Thymus (tissue), 14 donors: ENCODE measurements at places on chromosomes 1 and 21.

DNA sequence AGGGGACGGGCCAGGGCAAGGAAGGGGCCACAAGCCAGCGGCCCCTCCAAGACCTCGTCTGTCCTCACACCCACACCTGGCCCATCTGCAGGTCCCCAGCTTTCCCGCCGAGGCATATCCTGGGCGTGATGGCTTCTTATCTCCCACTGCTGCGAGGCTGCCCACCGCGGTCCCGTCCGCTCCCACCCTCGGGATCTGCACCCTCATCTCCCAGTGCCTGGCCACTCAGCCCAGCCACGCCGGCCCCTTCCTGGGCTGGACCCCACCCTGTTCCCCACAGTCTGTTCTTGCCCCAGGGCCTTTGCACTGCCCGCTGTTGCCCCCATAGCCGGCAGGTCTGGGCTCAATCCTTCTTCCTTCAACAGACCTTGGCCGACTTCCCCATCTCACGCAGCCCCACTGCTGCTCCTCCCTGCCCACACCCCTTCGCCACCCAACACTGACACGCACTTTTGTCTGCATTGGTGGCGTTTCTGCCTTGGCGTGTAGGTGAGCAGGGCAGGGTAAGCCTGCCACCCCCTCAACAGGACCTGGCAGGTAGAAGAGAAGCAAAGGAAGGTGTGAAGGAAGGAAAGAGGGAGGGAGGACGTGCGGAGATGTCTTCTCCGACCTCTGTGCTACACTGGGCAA is 4.4 kb upstream of the TTC34 start:
- no peak for DNase-seq
- no peaks in the 10 kb centered on the region for H3K4me1 ChIP-seq
- H3K27ac ChIP-seq = no peak overlapping the region
- H3K27me3 ChIP-seq = no peaks in the 10 kb centered on the region
- no peak overlapping the region for H3K4me3 ChIP-seq

- H3K36me3 ChIP-seq = peaks cover 5% of the 10 kb centered on the region
- no peak overlapping the region for H3K4me3 ChIP-seq
These were observed 20.5 kb downstream of the CD84 start for GRCh38 chr1:160558660-160559380.

DNA sequence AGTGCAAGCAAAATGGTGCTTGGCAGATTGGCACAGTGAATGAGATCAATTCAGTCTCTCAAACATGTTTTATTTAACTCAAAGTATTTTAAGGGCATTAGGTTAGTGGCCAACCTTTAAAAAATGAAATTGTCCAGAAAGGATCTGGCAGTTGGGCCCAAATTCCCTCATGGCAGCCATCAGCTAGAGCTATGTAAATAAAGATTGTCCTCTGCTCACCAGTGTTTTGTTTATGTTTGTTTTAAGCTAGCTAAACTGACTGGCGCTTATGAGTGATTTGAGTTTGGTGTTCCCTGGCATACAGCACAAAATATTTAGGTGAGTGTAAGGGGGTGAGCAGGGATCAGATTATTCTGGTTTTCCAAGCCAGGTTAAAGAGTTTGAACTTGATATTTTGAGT is 18.1 kb downstream of the HDAC1 start:
- DNase-seq = no peak
- H3K27ac ChIP-seq = no peak overlapping the region
- H3K4me3 ChIP-seq = no peak overlapping the region
- H3K4me1 ChIP-seq = peaks cover 4% of the 10 kb centered on the region

DNA sequence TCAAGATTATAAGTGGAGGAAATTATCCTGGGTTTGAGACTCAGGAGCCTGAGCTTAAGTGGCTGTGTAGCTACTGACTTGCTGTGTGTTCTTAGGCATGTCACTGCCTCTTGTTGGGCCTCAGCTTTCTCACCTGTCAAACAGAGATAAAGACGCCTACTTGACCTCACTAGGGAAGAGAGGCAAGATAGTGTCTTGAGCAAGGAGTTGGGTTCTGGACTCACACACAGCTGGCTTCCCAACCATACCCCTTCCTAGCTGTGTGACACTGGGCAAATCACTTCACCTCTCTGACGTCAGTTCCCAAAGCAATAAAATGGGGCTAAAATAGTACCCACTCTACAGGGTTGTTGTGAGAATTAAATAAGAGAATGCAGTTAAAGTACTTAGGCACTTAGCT is 11.6 kb upstream of the EPB41 start:
- H3K27ac ChIP-seq = no peak overlapping the region
- no peaks in the 10 kb centered on the region for H3K27me3 ChIP-seq
- no peak for DNase-seq

DNA sequence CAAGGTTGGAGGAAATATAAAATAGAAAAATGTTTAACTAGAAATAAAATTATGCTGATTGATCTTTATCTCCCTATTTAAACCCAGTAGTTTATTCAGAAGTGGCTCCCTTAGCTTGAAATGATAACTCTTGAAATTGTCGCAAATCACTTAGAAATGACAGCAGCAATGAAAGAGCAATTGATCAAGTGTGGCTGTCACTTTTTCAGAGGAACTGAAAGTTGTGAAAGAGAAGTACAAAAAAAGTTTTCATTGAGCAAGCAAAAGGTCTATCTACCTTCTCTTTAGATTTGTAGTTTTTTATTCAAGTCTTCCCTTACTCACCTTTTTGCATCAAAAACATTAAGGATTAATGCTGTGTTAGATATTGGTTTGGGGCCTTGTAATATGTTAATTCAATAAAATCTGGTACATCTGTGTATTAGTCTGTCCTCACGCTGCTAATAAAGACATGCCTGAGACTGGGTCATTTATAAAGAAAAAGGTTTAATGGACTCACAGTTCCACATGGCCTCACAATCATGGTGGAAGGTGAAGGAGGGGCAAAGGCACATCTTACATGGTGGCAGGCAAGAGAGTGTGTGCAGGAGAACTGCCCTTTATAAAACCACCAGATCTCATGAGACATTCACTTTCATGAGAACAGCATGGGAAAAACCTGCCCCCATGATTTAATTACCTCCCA is 48.3 kb downstream of the LRRC8C start:
- no peak overlapping the region for H3K27ac ChIP-seq
- no peak overlapping the region for H3K4me3 ChIP-seq
- no peaks in the 10 kb centered on the region for H3K36me3 ChIP-seq
- DNase-seq = no peak

DNA sequence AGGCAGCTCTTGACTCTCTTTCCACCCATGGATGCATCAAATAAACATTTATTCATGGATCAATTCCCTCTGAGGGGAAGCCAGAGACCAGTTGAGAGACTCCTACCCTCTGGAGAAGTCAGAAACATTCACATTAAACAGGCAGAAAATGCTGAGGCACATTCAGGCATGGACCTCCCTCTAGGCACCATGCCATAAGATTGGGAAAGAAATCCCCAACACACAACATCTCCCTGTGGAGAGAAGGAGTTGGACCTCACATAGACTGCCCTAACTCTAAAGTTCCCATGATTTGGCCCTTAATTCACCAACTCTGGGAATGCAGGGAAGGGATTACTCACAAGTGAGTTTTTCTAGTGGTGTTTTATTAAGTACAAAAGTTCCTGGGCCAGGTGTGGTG is 415.3 kb upstream of the C1orf87 start:
- no peak for DNase-seq
- H3K4me3 ChIP-seq = no peak overlapping the region
- H3K36me3 ChIP-seq = no peaks in the 10 kb centered on the region
- H3K4me1 ChIP-seq = no peaks in the 10 kb centered on the region
- no peaks in the 10 kb centered on the region for H3K27me3 ChIP-seq

DNA sequence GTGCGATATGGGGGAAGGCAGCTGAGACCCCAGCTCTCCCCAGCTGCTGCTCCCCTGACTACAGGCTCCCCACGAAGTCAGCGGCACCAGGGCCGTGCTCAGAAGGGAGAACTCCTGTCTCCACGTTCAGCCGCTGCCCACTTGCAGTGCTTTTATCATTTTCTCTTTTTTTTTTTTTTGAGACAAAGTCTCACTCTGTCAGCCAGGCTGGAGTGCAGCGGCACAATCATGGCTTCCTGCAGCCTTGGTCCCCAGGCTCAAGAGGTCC is 933 bp upstream of the FTCD start:
- DNase-seq = no peak
- no peak overlapping the region for H3K27ac ChIP-seq
- H3K36me3 ChIP-seq = peaks cover 2% of the 10 kb centered on the region
- no peak overlapping the region for H3K4me3 ChIP-seq
- H3K4me1 ChIP-seq = peaks cover 8% of the 10 kb centered on the region

DNA sequence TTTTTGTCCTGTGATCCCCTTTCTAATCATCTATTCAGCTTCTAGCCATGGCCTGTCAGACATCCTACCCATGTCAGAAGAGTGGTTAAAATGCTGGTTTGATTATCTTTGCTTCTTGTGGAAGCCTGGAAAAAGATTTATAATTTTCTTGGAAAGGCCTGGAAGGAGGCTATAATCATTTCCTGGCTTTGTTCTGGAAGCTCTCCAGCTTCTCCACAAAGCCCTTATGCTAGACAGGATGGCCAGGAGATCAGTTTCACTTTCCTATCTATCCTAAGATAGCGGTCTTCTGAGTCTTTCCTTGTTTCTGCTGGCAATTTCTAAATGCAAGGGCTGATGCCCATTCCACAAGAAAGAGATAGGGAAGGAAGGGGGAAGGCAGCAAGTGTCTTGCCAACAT is 90.9 kb upstream of the SLC44A3 start:
- no peak overlapping the region for H3K27ac ChIP-seq
- DNase-seq = no peak
- no peaks in the 10 kb centered on the region for H3K27me3 ChIP-seq
- no peaks in the 10 kb centered on the region for H3K36me3 ChIP-seq

DNA sequence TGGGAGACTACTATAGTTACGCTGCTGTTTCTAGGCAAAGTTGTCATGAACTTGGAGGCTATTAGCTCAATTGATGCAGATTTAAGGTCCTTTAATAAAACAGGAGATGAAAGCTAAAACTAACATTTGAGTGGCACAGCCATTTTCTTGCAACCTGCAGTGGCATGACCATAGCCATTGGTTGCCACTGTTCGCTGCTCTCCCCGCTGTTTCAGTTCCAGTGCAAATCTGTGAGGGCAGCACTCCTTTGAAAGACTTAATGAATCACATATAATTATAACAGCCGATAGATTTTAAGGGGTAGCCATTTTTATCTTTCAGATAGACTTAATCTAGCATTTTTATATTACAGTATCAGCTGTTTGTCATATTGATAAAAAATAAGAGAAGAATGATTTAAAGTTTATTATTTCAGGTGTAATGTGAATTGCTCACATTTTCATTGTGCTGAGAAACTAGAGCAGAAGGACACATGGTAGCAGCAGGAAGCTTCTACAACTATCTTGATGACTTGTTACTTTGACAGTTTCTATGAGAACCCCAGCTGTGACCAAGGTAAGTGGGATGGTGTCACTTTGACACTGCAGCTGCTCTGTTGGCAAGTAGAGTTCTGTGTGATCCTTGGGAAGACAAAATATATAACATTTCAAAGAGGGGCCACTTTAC is 203.7 kb downstream of the PLA2G4A start:
- H3K4me1 ChIP-seq = no peaks in the 10 kb centered on the region
- no peak overlapping the region for H3K27ac ChIP-seq
- no peaks in the 10 kb centered on the region for H3K36me3 ChIP-seq
- DNase-seq = no peak
- H3K27me3 ChIP-seq = no peaks in the 10 kb centered on the region

DNA sequence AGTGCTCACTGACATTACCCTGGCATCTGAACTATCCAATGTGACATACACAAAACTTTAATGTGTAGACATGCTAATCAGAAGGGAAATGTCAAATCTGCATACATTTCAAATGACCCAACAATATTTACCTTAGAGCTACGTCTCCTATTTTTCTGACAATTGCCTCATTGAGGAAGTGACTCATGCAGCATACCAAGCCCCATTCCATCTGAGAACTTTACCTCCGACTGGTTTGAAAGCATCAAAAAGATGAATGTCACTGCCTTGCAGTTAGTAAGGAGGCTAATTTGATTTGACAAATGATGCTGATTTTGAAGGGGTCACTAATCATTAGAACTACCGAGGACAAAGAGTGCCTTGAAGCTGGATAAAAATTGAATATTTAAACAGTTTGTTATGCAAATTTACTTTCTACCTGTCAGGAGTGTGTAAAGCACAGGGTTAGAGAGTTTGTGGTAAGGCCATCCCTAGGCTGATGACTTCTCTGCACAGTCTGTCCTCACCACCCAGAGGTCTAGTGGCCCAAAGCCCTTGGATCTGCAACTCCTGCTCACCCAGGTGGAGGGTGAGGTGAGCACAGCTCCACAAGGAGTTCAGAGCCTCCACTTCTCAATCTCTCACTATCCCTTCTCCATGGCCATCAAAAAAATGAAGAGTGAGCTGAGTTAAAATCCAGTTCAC is 500.3 kb upstream of the C1orf87 start:
- H3K36me3 ChIP-seq = no peaks in the 10 kb centered on the region
- no peak overlapping the region for H3K27ac ChIP-seq
- no peak overlapping the region for H3K4me3 ChIP-seq
- no peaks in the 10 kb centered on the region for H3K27me3 ChIP-seq
- no peak for DNase-seq
- no peaks in the 10 kb centered on the region for H3K4me1 ChIP-seq

DNA sequence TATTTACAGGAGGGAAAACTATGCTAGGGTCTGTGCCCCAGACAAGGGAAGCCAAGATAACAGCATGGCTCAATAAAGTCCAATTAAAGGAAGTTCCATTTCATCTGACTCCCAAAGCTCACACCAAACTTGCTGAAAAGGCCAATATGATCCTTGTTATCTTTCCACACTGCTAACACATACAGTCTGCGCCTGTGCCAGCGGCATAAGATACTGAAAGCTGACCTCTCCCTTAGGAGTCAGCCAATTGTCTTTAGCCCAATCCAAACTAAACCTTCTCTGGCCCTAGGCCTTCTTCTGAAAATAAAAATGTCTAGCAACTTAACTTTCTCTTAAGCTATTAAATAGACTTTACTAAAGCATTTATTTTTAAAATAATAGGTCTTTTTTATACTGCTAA is 179.0 kb upstream of the PLD5 start:
- DNase-seq = no peak
- H3K4me3 ChIP-seq = no peak overlapping the region
- H3K4me1 ChIP-seq = no peaks in the 10 kb centered on the region

GRCh38 chr1:226002667-226003501 is 3.7 kb upstream of the SDE2 start:
- H3K36me3 ChIP-seq = no peaks in the 10 kb centered on the region
- H3K4me1 ChIP-seq = peaks cover 29% of the 10 kb centered on the region
- no peak for DNase-seq
- H3K27ac ChIP-seq = peak overlapping the region; percentile 100
- H3K27me3 ChIP-seq = no peaks in the 10 kb centered on the region

DNA sequence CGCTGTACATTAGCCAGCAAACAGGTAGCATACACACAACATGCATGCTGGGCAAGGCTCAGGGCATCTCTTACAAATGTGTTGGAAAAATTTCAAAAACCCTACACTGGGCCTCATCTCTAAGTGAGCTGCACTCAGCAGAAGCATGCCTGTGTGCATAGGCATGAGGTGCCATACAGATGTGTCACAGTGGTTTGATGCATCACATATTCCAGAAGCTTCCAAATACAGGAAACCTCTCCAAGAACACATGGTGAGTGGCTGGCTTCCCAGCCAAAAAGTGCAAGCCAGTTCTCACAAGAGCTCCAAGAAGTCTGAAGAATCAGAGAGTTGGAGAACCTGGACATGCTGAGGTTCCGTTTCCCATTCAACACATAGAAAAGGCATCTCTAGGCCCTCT is 58.3 kb downstream of the CD46 start:
- no peak overlapping the region for H3K27ac ChIP-seq
- H3K27me3 ChIP-seq = no peaks in the 10 kb centered on the region
- H3K36me3 ChIP-seq = peaks cover 99% of the 10 kb centered on the region
- H3K4me1 ChIP-seq = peaks cover 15% of the 10 kb centered on the region
- no peak for DNase-seq
- no peak overlapping the region for H3K4me3 ChIP-seq
